ENCODE measurements at places on chromosomes 4 and X. TPM values are rescaled to one million over a fixed set of nuclear protein-coding genes. Genes with fewer than 3 reads are reported as not detected.

GRCh38 chrX:38857736-38858523, 56.7 kb downstream of the MID1IP1 start:
- DNase-seq = no peak

DNA sequence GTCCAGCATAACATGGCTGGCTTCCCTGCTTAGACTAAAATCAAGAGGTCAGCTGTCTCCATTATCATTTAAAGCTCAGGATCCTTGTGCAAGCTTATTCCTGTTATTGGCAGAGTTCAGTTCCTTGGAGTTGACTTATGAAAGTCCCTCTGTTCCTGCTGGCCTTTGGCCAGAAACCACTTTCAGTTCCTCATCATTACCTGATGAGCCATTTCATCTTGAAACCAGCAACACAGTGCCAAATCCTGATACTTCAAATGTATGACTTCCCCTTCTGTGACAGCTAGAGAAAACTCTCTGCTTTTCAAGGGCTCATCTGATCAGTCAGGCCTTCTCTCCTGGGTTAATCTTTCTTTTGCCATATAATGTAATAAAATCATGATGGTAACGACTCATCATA, 110.6 kb upstream of the FSTL5 start:
- DNase-seq = no peak

- DNase-seq = no peak
These were observed 3.3 kb upstream of the BBS7 start for GRCh38 chr4:121873604-121874003.

DNA sequence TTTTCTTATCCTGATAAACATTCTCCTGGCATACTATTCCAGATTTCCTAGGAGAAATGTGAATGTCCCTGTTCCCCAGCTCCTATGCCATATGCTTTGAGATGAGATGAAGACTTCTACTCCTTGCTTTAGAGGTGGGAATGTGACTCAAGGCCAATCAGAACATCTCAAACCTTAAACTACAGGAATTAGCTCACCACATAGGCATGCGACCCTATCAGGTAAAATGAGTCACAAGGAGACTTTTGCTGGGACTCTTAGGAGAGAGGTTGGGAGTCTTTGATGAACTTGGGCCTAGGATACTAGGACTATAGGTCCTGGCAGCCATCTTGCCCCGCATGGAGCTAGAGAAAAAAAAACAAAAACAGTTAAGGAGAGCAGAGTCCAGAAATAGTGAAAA, 5.8 kb upstream of the USO1 start:
- DNase-seq = no peak

GRCh38 chr4:62601737-62602136, 1401.6 kb downstream of the ADGRL3 start:
- no peak for DNase-seq

GRCh38 chr4:7747062-7747385, 192.6 kb downstream of the AFAP1 start:
- no peak for DNase-seq

GRCh38 chr4:173057442-173057841, 111.2 kb upstream of the GALNT7 start:
- no peak for DNase-seq

The PAGE5 gene
- not detected for polyA plus RNA-seq

The SMIM10L2A gene
- 6.3 TPM for polyA plus RNA-seq
